ENCODE measurements at places on chromosomes 11 and 22.

- DNase-seq: no peak
Observed at GRCh38 chr11:100806296-100806695, 119.2 kb downstream of the ARHGAP42 start.

GRCh38 chr11:126485021-126485792, 129.7 kb downstream of the ST3GAL4 start:
- no peak for DNase-seq

DNA sequence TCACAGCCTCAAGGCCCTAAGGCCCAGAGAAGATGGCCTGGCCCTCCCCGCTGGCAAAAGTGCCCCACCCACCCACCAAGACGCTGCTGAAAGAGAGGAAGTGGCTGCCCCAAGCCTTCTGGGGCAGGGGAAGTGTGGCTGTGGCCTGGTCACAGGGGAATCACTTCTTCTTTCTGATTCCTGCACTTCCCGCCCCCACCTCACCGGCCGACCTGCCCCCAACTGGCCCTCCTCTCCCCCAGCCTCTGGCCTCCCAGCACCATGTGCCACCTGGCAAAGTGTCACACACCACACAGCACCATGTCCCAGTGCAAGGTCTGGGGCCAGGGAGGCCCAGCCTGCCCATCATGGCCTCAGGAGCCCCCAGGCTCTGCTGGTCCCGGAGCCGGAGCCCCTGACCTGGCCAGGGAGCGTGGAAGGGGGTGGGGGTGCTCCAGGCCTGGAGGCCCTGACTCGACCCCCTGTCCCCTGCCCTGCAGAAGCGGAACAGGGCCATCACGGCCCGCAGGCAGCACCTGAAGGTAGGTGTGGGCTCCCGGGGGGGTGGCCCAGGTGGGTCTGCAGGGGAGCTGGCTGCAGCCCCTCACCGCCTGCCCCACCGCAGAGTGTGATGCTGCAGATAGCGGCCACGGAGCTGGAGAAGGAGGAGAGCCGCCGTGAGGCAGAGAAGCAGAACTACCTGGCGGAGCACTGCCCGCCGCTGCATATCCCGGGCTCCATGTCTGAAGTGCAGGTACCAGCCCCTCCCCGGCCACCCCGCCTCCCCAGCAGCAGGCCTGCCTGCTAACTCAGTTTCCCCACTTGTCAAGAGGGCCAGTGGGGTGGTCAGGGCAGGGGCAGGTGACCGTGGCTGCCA, 1.4 kb downstream of the TNNI2 start:
- DNase-seq: no peak

- peak; percentile 26 for DNase-seq
Observed at GRCh38 chr11:36195496-36196354, 93.5 kb downstream of the COMMD9 start.

DNA sequence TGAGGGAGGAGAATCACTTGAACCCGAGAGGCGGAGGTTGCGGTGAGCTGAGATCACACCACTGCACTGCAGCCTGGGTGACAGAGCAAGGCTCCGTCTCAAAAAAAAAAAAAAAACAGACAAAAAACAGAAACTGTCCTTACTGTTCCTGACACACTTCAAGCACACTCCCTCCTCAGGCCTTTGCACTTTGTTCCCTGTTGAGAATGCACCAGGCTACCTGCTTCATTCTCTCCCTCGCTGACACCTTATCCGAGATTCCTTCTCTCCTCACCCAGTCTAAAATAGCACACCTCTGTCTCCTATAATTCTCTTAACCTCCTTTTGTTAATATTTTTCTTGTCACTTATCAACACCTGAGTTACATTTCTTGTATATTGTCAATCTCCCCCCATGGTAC, 32.3 kb upstream of the TECTA start:
- DNase-seq: peak; percentile 30

DNA sequence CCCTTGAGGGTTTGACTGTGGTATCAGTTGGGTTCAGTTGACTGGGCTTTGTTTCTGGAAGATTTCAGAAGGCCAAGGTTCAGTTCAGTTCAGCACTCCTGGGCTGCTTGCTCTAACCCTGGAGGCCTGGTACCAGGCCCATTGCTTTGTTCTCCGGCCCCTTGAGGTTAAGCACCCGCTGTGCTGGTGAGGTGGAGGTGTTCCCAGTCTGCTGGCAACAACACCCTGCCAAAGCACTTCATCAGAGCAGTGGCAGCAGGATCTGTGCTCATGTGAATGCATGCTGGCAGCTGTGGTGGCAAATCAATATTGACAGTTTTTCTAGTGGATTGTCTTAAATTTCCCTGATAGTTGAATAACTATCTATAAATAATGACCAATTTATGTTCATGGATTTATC, 3.8 kb upstream of the SCGB1D1 start:
- DNase-seq: no peak

DNA sequence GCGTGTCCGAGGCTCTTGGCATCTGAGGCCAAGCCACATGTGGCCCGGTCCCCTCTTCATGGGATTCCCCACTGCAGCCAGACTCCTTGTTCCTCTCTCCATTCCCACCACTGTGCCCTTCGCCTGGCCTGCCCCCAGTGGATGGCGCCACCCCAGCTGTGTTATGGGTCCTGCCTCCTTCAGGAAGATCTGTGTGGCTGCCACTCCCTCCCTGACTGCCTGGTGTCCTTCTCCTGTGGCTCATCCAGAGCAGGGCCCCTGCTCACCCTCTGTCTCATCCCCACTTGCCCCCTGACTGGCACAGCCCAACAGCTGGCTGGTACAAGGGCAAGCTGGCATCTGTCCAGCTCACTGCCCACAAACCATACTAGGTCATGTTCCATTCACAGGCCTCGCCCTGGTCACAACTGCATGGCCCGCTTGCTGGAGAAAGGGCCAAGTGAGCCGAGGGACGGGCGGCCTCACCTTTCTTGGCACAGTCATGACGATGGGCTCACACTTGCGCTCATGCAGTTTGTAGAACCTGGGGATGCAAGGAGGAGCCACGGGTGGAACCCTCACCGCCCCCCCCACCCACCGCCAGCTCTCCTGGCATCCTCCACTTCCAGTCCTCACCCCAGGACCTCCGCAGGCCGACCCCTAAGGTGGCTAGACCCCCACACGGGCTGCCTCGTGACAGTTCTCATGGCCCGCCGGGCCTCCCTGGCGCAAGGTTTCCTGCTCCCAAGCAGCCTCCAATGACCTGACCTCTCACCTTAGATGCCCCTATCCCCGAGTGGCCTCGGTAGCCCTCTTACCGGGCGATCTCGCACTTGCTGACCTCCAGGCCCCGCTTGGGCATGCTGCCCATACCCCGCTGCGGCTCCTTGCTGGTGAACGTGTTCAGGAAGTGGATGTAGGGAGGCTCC, 2.1 kb upstream of the PTPRCAP start:
- DNase-seq: no peak

DNA sequence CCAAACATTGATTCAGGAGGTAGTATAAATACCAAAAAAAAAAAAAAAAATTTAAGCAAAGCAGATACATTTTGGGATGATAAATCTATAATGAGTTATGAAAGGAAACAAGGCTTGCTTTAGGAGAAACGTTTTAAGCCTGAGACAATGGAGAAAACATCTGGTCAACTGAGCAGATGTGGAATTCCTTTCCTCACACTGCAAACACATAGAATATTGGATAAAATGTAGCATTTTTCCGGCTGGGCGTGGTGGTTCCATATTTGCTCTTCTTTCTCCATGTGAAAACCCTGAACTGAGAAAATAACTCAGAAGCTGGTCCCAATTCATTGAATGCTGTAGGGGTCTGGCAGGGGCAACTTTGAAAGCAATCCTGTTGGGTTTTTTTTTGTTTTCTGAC, 33.9 kb downstream of the ENDOD1 start:
- no peak for DNase-seq

- DNase-seq: no peak
Observed at GRCh38 chr11:8301622-8302021, 37.9 kb upstream of the LMO1 start.

- DNase-seq: no peak
Observed at GRCh38 chr11:19658344-19658743, 54.3 kb upstream of the NAV2 start.

DNA sequence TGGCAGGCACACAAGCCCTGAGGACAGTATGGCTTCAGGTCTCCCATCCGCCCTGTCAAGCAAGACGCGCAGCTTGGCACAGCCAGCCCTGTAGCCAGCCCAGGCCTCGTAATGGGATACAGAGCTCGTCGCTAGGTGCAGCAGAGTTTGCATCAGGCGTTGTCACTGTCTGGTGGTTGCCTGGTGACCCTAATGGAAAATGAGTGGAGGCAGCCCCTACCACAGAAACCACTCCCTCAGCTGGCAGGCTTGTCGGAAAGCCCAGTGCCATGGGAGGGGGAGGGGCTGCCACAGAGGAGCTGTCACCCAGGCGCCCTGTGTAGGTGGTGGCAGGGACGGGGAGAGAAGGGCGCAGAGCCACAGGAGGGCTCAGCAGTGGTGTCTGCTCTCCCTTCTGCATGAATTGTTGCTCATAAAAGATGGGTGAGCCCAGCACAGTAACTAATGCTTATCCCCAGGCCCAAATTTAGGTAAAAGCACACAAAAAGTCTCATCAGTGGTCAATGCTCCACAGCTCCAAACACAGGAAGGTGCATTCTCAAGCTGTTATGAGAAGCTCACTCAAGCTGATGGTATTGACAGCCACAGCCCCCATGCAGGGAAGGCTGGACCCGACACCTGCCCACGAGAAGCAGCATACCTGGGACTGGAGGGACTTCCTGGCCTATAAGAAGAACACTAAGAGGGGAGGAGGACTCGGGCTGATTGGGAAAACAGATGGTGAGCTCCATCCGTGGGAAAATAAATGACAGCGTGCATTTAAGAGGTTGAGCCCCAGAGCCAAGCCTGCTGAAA, 164.6 kb downstream of the ETS1 start:
- DNase-seq: no peak

DNA sequence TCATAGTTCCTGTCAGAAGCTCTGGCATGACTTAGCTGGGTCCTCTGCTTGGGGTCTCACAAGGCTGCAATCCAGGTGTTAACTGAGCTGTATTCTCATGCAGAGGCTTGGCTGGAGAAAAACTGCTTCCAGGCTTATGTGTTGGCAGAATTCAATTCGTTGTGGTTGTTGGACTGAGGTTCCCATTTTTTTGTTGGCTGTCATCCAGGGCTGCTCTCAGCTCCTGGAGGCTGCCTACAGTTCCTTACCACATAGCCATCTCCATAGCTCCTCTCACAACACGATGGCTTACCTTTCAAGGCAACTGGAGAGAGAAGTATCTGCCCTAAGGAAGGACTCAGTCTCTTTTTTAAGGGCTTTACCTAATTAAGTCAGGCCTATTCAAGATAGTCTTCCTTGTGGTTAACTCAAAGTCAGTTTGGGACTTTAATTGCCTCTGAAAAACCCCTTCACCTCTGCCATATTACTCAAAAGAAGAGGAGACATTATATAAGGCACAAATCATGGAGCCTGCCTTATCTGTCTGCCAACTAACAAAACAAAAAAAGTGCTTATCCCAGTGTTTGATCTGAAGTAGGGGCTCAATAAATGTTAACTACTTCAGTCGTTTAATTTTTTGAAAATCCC, 35.2 kb downstream of the OR2AG2 start:
- no peak for DNase-seq

- DNase-seq: no peak
Observed at GRCh38 chr11:122742301-122743018, 86.9 kb downstream of the UBASH3B start.

- peak; percentile 88 for DNase-seq
Observed at GRCh38 chr22:23281406-23282088, 101.2 kb downstream of the BCR start.

DNA sequence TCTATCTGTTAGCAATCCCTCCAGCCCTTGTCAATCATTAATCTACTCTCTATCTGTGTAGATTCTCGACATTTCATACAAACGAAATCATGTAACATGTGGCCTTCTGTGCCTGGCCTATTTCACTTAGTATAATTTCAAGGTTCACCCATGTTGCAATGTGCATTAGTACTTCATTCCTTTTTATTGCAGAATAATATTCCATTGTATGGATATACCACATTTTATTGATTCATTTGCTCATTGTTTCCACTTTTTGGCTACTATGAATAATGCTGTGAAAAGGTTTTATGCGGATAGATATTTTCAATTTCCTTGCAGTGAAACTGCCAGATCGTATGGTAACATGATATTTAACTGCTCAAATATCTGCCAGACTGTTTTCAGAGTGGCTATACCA, 100.1 kb downstream of the MIAT start:
- no peak for DNase-seq

DNA sequence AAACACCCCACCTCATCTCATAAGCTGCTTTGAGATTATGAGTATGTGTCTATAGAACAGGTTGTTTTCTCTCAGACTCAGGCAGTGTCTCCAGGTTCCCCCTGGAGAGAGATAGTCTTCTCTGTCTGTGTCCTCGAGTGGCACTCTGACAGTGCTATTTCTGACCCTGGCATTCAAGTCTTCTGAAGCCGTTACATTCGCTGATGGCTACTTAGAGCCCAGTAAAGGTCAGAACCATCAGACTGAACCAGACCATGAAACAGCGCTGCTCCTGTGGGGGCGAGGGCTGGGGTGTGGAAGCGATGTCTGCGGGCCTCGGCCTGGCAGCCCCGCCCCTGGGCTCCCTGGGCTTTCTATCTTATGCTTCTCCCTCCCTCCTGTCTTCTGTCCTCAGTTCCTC, 23.5 kb downstream of the SHISA8 start:
- no peak for DNase-seq

DNA sequence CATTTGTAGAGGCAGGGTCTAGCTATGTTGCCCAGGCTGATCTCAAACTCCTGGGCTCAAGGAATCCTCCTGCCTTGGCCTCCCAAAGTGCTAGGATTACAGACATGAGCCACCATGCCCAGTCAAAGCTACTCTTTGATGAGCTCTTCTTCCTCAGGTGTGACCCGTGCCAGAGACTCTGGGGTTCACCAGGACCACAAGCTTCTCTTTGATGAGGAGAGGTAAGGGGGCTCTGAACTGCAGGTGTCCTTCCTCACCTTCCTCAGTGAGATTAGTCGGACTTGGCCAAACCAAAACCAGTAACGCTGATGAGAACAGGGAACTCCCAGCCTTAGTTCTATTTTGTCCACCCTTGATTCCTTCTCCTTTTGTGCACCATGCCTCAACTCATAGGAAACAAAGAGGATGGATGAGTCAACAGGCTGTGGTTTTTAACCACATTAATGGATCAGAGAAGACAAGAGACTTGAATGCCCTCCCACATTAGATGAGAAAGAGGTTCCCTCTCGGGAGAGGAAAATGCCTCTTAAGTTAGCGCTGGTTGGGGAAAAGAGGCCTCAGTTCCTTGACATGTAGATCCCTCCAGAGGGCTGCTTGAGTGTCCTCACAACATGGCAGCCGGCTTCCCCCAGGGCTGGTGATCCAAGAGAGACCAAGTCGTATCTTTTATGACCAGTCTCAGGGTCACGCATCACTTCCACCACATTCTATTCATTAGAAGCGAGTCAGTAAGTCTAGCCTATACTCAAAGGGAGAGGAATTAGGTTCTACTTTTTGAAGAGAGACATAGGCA, 25.7 kb upstream of the CTR9 start:
- no peak for DNase-seq
